ENCODE measurements at places on chromosomes 1 and 21.
A peak's percentile ranks its signal among the peaks of the same experiment; 100 is the strongest.

DNA sequence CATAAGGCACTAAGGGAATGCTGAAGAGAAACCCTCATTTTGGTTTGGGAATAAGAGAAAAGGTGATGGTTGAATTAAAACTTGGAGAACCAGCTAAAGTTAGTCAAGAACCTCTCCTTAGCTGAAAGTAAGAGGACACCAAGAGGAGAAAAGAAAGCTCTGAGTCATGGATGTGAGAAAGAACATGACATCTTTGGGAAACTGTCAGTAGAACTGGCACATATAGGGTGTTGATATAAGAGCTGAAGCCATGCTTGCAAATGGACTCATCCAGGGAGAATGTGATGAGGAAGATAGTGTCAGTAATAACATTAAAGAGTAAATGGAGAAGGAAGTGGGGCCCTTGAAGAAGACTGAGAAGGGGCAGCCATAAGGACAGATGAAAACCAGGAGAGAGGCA is 54.3 kb downstream of the LRRC8C start:
- no peak for DNase-seq

DNA sequence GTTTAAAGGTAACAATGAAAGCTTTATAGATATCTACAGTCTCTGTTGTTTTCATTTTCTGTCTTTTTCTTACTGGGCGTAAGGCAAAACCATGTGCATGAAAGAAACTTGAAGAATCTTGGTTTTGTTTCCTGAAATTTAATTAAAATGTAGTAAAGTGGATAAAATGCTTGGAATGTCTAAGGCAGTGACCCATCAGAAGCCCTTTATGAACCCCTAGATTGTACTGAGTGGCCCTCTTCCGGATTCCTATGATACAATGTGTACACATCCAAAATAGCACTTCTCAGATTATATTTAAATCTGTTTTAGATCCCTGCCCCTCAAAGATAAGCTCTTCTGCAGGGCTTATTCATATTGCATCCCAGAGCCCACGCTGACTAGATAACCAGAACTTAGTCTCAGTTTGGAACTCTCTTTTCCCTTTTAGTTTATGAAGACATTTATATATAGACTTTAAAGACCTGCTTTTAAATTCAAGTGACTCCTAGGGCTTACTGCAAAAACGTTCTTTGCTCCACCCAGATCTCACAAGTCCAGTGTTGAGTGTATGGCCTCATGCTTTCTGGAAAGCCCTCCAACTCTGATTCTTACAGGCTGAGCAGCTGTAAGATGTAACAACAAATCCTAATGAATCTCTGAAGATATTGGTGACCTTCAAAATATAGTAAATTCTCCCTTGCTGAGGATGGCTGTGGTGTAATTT is 142.9 kb downstream of the LRRC7 start:
- DNase-seq: no peak

DNA sequence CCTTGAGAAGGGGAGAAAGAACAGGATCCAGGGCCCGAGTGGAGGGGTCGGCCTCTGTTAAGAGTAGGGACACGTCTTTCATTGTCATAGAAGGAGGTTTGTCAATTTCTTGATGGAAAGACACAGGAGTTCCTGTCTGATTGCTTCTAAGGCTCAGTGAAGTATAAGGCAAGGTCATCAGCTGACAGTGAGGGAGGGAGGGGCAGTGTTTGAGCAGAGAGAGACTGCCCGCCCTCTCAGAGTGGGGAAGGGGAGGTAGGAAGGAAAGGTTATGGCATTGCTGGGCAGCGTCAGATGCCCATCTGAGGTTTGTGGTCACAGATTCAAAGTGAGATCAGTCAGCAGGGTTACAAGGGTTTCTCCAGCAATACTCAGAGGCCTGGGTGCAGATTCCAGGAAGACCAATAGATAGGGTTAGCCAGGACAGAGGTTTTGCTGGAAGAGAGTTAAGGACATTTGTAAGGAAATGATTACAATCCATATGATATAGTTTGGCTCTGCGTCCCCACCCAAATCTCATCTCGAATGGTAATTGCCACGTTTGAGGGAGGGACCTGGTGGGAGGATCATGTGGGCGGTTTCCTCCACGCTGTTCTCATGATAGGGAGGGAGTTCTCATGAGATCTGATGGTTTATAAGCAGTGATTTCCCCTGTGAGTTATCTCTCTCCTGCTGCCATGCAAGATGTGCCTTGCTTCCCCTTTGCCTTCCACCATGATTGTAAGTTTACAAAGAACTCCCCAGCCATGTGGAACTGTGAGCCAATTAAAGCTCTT is 127.2 kb upstream of the GJB5 start:
- no peak for DNase-seq

DNA sequence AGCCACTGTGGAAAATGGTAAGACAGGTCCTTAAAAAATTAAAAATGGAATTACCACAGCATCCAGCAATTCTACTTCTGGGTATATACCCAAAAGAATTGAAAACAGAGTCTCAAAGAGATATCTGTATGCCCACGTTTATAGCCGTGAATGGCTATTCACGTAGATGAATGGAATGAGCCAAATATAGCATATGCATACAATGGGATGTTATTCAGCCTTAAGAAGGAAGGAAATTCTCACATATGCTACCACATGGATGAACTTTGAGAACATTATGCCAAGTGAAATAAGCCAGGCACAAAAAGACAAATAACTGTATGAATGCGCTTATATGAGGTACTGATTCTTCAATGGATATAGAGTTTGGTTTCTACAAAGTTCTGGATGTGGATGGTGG is 134.5 kb upstream of the KCNE2 start:
- no peak for DNase-seq

- no peak for DNase-seq
Observed at GRCh38 chr21:34621434-34622350, 6.8 kb upstream of the RCAN1 start.

DNA sequence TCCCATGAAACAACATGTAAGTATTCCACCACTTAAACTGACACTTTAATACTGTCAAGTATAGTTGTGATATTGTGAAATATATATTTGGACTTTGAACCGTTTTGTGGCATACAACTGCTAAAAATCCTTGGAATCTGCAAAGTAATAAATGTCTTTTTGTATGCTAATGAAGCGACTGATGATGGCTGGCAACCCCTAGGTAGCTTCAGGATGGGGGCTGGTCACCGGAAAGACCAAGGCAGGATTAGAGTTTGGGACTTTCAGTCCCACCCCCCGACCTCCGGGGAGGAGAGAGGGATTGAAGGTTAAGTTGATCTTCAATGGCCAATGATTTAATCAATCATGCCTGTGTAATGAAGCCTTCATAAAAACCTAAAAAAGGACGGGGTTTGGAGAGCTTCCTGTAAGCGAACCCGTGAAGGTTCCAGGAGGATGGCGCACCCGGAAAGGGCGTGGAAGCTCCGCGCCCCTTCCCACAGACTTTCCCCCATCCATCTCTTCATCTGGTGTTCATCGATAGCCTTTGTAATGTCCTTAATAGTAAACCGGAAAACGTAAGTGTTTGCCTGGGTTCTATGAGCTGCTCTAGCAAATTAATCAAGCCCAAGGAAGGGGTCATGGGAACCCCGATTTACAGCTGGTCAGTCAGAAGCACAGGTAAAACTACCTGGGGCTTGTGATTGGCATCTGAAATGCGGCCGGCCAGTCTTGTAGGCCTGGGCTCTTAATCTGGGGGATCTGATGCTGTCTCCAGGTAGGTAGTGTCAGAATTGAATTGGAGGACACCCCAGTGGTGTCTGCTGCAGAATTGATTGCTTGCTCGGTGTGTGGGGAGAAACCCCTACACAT is 1.8 kb upstream of the ZNF281 start:
- DNase-seq: no peak

DNA sequence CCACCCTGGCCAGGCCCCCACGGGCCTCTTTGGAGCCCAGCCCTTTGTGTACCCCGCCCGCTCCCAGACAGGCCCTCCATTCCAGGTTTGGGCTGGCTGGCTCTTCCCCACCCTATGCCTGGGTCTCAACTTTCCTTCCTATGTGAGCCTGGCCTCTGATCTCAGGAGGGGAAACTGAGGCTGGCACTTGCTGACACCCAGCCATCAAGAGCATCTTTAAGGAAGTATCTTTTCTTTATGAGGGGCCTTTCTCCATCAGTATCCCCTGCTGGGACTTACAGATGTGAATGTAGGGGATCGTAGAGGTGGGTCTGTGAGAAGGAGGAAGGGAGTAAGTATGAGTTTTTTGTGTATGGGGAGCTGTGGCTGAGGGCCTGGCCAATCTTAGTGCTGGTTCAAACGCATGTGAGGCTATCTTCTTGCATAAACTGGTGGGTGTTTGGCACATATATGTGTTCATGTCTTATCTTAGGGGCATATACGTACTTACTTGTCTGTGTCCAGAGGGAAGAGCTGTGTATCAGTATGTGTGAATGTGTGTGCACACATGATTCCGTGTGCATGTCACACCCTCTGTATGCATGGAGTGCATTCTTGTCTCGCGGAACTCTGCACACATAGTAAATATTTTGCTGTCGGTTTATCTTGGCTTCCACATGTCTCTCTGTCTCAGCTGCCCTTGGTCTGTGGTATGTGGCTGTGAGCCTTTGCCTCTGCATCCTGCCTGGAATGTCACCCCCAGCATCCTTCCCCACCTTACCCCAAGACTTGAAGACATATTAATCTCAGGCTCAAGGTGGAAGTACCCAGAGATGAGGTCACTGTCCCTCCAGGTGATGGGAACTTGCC is 5.4 kb downstream of the NECTIN4 start:
- no peak for DNase-seq

DNA sequence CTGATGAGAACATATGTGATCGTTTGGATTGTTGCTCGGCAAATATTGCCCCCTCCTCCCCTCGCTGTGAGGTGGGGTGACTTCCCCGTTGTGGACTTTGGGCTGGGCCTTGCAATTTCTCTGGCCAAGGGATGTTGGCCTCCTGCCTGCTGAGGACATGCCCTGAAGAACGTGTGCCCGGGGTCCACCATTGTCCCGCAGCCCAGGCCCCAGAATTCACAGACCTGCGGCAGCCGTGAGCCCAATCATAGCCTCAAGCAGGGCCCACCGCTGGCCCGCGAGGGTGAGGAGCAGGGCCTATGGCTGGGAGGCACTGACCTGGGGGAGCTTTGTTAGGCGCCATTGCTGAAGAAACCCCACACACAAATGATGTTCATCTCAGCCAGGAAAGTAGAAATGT is 58.3 kb upstream of the ACTRT2 start:
- no peak for DNase-seq

GRCh38 chr1:204327359-204327758 is 32.4 kb downstream of the PLEKHA6 start:
- no peak for DNase-seq

DNA sequence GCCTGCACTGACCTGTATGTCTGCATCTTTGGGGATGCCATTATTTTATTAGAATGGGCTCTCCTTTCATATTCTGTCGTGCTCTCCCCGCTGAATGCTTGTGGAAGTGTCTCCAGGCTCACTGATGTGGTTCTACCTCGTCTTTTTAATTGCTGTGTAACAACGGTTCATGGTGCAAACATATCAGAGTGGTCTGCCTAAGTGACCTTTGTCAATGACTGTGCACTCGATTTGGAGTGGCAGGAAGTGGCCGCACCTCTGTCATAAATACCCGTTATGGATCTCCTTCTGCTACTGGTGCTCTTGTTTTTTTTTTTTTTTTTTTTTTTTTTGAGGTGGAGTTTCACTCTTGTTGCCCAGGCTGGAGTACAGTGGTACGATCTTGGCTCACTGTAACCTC is 38.3 kb downstream of the SPSB1 start:
- no peak for DNase-seq

DNA sequence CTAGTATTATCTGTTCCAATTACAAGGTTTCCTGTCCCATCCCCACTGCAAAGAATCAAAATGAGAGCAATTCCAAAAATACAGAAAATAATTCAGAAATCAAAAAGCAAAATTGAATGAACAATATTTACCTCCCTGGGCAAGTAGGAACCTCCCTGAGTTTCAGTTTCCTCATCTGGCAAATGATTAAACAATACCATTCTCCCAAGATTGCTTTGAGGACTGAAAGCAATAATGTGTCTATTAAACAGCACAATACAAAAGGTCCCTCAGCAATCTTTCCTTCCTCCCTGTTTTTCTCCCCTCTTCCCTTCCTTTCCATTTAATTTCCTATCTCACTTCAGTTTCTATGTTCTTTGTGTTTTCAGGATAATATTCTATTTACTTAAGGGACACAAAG is 171.0 kb downstream of the ZC3H11B start:
- DNase-seq: no peak

- DNase-seq: no peak
Observed at GRCh38 chr1:1415751-1416150, 5.3 kb downstream of the ANKRD65 start.

DNA sequence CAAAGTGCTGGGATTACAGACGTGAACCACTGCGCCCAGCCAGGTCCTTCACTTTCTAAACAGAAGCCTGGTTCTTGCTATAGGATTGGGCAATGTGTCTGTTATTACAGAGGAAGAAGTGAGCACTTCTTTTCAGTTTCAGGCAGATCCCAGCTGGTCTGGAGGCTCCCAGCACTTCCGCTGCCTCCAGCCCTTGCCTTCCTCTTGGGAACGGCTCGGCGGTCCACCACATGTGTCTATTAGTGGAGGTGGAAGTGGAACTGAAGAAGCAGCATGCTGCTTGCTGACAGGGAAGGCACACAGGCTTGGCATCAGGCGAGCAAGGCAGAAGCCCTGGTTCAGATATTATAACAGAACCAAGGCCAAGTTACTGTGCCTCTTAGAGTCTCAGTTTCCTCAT is 17.0 kb downstream of the MKNK1 start:
- DNase-seq: no peak

- DNase-seq: no peak
Observed at GRCh38 chr1:101511202-101511891, 274.5 kb downstream of the S1PR1 start.

DNA sequence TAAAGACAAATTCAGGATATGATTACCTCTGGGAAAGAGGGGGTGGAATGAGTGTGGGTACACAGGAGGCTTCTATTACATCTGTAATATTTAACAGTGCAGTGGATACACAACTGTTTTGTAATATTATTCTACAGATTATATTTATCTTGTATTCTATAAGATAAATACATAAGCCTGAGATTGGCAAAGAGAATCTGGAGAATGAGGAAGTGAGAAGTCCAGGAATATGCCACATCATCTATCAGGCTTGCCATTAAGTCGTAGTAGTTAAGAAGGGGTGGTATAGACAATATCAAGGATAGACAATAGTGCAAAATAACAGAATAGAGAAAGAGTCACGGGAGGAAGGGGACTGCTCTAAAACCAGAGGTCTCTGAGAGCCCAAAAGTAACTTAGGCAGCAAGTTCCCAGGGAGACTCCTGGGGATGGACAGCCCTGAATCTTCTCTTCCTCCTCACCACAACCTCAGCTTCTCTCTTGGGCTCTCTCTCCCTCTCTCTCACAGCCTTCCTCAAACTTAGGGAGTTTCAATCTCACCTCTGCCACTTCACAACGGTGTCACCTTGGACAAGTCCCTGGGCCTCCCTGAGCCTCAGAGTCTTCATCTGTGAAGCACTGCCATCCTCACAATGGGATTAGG is 14.0 kb upstream of the PTAFR start:
- no peak for DNase-seq

DNA sequence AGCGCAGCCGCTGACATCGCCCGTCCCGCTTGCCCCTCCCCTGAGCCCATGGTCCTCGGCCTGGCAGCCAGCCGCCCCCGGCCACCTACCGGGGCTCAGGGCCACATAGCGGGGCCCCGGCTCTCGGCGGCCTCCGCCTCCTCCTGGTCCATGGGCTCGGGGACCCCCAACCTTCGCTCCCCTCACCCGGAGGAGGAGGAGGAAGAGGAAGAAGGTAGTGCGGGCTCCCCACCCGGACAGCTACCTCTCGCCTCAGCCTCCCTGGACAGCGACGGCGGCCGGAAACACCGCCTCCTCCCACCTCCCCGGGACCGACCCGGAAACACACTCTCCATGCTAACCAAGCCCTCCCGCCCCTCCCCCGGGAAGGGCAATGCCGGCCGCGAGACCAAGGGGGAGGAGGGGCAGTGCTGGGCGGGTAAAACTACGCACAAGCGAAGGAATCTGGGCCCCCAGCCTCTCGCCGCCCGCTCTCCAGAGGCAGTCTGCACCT is at the start of gene KIAA0319L:
Gene KIAA0319L (minus strand): TSS at position 286 of the 493 bp plus-strand sequence. CDS start 2,912 bp downstream, outside the sequence.
- DNase-seq: peak; percentile 93

Measured in GM13976 (cell line).